ENCODE measurements at places on chromosomes 1 and 21.

GRCh38 chr1:89640440-89640839 is 7.5 kb downstream of the LRRC8C start:
- DNase-seq: no peak

DNA sequence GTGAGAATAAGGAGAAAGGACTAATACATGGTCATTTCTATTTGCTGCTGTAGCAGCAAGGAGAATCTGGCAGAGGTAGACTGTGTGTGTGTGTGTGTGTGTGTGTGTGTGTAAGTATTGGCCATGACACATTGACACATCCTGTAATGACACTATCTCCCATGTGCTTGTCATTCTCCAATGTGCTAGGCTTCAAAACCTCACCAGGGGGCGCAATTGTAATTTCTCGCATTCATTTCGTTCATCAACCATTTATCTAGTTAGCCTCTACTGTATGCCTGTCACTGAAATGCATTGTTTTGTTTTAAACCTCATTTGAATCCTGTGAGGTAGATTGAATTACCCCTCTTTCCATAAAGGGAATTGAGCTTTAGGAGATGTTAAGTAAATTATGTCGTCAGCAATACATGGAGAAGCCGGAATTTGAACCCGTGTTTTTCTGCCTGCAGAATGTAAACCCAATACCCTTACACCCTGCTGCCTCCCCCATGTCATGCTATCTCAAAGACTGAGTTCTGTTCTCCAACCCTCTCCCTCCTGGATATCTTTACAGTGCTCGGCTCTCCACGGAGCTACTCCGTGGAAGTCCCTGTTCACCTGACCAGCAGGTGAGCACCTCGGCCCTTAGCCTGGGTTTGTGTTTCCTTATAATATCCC is 100.8 kb downstream of the UCK2 start:
- peak; percentile 6 for DNase-seq

- no peak for DNase-seq
Observed at GRCh38 chr21:33980276-33980916, 64.8 kb upstream of the ATP5PO start.

DNA sequence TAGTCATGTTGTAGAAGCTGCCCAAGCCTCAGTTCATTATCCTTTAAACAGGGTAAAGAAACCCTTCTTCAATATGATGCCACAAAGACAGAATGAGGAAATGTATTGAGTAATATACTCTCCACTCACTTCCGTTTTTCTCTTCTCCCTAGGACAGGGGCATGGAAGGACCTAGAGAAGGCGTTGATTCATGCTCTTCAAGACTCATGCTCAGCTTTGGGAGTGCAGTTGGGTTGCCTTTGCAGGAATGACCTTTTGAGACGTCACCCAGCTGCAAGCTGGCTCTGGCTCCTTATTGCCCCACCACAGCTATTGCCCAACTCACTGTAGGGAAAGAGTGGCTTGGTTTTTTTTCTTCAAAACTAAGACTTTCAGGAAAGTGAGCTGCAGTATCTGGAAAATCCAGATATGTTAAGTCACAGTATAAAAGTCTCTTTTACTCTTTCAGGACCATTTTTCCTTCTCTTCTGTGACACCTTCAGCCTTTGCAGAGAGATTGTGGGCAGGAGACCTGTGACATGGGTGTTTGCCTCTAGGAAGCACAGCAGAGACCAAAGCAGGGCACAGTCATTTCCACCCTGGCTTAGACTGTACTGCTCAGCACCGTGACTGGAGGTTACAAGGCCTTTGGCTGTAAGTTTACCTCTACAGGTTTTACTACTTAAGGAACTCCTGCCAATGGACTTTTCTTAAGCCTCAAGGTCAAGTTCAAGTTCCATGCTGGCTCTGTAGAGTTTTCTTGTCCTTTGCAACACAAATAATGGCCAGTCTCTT is 39.5 kb downstream of the XCL2 start:
- DNase-seq: no peak

GRCh38 chr1:172578586-172578985 is 45.6 kb downstream of the SUCO start:
- DNase-seq: no peak

GRCh38 chr1:43545695-43546387 is 15.2 kb downstream of the PTPRF start:
- DNase-seq: no peak

DNA sequence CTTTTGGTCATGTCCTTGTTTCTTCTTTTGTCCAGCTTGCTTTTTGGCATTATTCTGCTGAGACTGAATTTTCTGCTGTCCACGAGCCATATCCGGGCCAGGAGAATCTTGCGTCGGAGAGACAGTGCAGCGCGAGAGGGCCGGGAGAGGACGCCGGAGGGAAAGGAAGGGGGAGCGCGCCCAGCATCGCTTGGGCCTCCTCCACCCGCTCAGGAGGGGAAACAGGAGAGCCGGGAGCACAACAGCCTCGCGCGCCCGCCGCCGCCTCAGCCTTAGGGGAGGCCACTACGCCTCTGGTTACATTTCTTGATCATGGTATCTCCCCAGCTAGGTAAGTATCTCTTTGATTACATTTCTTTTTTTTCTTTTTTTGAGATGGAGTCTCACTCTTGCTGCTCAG is 7.4 kb upstream of the DEGS1 start:
- DNase-seq: no peak

DNA sequence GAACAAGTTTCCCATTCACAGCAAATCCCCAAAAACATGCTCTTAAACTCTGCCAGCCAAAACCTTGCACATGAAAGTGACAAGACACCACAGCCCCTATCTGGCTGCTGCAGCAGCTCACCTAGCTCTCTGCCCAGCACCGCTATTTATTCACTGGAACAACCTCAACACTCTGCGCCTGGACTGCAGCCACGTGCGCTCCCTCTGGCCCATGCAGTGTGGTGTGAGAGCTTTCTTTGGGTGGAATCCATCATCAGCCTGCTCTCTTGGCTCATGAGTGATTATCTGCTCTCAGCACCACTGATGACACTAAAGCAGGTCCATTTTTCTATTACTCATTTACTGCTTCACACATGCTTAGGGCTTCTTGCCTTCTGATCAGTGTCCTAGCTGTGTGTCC is 11.4 kb downstream of the KCNJ6 start:
- no peak for DNase-seq

- DNase-seq: no peak
Observed at GRCh38 chr1:33828654-33829053, 35.2 kb upstream of the HMGB4 start.

GRCh38 chr1:60849401-60849800 is 233.0 kb upstream of the NFIA start:
- no peak for DNase-seq

DNA sequence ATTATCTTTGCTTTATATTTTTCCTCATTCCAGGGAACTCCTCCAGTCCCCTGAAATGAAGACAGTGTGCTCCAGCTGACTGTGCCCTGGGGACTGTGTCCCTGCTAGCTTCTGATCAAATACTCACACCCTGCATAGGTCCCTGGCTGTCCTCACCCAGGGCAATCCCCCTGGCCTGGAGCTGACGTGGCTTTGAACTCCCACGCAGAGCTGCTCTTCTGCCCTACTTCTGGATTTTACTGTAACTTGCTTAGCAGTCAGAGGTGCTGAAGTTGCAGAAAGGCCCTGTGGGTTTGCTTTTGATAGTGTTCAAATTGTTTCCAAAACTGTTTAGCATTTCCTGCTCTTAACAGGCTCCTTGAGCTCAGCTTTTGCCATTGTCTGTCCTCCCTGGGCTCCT is 186.5 kb downstream of the FASLG start:
- DNase-seq: peak; percentile 44

DNA sequence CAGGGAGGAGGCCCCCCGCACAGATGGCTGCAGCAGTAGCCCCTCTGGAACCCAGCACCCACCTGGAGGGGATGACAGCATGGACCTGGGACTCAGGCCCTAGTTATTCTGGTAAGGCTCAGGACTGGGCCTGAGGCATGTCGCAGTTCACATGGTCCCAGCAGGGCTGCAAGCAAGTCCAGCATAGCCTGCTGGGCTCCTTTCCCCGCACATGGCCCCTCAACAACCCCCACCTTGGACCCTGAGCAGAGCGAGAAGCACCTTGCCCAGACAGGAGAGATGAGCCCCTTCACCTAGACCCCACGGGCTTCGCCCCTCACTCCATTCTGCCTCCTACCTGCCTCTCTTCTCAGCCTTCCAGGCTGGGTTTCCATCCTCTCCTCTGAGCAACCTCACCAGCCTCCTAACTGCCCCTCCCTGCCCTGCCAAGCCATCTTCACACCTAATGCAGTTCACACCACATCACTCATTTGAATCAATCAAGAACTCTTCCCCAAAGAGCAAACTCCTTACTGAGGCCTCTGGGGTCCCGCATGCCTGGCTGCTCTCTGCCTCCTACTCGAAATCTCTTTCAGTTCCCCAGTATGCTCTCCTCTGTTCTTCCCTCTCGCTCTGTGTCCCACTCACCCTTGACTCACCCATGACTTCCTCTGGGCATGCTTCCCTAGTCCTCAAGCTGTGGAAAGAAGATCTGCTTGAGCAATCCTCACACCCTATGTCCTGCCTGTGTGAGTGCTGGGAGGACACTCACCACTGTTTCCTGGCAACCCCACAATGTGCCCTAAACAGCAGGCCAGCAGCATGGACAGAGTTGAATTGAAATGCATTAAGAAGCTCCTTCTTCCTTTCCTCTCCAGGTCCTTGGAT is 9.4 kb upstream of the THEMIS2 start:
- no peak for DNase-seq

GRCh38 chr1:19455353-19455752 is 30.0 kb downstream of the CAPZB start:
- no peak for DNase-seq

GRCh38 chr21:43751955-43752591 is 24.0 kb downstream of the CSTB start:
- no peak for DNase-seq

- DNase-seq: no peak
Observed at GRCh38 chr1:236394879-236395229, 768 bp downstream of the EDARADD start.

DNA sequence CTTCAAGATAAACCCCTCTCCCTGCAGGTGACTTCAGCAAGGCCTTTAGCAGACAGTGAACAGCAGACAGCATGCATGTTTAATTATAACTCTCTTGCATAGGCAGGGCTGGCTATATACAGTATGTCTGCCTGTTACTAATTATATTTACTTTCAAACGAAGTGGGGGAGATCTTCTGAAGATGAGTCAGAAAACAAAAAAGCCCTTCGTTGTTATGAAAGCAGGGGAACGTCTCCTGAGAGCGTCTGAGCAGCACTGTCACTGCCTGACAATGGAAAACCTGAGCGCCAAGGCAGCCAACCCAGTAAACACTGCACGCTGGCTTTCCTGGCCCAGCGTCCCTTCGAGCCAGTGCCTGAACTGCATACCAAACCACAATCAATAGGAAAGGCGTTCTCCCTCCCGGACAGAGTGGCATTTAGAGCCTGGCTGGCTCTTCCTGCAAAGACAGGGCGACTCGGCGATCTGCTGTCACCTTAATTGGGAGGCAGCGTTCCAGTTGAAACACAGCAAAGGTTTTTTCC is 54.1 kb downstream of the TOMM20 start:
- peak; percentile 30 for DNase-seq

DNA sequence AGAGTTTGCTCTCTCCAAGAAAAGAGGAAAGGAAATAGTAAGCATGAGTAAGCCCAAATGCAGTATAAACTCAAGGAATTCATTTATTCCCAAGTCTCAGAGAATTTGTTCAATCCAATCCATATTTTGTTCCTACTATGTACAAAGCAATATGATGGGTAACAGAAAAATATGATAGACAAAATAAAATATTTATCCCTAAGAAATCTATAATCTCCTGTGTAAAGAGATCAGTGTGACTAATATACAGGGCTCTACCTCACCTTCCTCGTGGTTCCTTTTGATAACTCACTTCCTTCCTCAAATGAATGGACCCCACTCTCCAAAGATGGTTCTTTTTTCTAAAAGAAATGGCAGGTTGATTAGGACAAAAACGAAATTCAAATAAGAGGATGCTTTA is 7.6 kb downstream of the CLSPN start:
- no peak for DNase-seq

DNA sequence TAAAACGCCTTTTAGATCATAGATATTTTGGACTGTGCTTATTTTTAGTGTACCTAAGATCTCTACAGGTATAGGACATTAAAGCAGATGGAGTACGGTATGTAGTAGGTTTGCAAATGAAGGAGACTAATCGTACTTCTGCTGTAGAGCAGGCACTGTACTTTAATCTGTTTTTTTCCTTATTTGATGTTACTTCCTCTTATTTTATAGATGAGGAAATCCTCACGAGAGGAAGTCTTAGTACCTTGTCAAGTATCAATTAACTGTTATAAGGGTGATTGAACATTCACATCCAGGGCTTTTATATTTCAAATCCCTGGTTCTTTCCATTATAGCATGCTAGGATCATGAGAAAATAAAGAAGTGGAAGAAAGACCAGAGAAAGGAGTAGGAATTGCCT is 41.1 kb downstream of the CACHD1 start:
- DNase-seq: no peak
